Astrocyte (in vitro differentiated cells and primary cell): ENCODE measurements at places on chromosomes 6 and 20.

GRCh38 chr20:17617868-17618672 is 48.2 kb downstream of the DSTN start:
- DNase-seq = no peak

- no peak for DNase-seq
Observed at GRCh38 chr20:35947489-35947888, 6.8 kb downstream of the SCAND1 start.

- DNase-seq = no peak
Observed at GRCh38 chr6:76940191-76940590, 523.1 kb downstream of the HTR1B start.

- DNase-seq = no peak
Observed at GRCh38 chr20:55744896-55745295, 260.4 kb downstream of the CBLN4 start.

DNA sequence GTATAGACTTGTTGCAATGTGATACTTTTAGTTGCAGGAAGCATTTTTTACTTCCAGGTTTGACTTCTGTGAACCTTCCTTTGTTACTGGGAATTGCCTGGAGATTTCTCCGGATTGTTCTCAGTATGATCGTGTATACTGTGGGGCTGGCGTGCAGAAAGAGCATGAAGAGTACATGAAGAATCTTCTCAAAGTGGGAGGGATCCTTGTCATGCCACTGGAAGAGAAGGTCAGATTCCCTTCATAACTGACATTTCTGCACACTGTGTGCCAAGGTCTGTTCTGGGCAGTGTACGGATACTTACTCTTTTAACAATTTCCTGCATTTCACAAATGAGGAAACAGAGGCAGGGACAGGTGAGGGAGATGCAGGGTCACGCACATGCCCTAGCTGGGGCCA is 9.7 kb downstream of the PCMTD2 start:
- no peak for DNase-seq

GRCh38 chr20:44537993-44538392 is 16.1 kb upstream of the SERINC3 start:
- DNase-seq = no peak

GRCh38 chr6:161068321-161068741 is 76.8 kb downstream of the MAP3K4 start:
- DNase-seq = no peak

GRCh38 chr20:41837669-41838224 is 219.6 kb upstream of the CHD6 start:
- DNase-seq = no peak

- no peak for DNase-seq
Observed at GRCh38 chr20:5938456-5939029, 11.8 kb downstream of the TRMT6 start.

DNA sequence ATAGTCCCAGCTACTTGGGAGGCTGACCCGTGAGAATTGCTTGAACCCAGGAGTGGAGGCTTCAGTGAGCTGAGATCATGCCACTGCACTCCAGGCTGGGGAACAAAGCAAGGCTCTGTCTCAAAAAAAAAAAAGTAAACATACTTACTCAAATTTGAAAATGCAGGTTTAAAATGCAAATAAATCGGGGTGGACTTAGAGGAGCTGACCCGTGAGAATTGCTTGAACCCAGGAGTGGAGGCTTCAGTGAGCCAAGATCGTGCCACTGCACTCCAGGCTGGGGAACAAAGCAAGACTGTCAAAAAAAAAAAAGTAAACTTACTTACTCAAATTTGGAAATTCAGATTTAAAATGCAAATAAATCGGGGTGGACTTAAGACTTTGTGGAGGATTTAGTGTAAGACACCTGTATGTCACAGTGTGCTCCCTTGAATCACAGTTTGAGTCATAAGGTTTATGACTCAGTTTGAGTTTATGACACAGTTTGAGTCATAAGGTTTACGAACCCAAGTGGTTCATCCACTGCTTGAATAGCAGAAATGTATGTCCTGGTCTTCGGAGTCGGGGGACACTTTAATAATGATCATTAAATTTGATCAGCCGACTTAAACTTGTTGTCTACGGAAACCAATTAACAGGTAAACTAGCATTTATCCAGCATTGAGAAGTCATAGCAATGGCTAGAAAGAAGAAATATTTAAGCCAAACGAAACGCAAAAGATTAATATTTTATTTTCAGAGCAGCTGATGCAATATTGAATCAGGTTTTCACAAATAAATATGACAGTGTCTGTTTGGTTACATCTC is 6.8 kb upstream of the MRPS10 start:
- peak; percentile 90 for DNase-seq

DNA sequence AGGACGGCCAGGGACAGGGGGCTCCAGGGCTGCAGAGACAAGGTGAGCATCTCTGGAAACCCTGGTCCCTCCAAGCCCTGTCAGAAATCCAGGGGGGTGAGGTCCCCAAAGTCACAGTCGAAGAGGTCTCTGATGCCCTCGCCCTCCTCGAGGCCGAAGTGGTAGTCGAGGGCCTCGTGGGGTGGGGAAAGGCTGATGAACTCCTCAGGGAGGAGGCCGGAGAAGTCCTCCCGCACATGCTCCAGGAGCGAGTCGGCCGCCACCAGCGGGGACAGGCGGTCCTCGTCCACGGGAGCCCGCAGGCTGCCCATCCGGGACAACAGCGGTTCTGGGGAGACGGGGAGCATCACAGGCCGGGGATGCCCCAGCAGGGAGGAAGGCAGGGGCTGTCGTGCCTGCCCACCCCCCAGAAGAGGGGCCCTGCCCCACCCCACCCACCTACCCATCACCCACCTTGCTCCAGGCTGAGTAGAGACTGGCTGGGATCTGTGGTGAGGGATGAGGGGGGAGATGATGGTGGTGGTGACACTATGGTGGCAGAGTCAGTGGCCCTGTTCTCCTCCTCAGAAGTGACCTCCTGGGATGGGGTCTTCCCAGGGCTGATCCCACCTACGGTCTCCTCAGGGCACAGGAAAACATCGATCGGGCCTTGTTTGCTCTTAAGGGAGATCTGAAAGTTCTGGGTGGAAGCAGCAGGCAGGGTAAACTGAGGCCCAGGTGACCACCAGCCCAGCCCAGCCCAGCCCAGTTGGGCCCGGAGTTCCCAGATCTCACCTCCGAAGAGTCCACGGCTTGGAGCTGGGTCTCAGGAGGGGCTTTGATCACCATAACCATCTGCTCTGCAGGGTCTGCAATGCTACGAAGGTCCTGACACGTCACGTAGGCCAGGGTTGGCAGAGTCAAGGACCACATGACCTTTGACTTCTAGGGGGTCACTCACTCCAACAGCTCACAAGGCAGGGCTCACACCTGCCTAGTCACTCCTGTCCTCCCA is 2.7 kb upstream of the NECAB3 start:
- no peak for DNase-seq

DNA sequence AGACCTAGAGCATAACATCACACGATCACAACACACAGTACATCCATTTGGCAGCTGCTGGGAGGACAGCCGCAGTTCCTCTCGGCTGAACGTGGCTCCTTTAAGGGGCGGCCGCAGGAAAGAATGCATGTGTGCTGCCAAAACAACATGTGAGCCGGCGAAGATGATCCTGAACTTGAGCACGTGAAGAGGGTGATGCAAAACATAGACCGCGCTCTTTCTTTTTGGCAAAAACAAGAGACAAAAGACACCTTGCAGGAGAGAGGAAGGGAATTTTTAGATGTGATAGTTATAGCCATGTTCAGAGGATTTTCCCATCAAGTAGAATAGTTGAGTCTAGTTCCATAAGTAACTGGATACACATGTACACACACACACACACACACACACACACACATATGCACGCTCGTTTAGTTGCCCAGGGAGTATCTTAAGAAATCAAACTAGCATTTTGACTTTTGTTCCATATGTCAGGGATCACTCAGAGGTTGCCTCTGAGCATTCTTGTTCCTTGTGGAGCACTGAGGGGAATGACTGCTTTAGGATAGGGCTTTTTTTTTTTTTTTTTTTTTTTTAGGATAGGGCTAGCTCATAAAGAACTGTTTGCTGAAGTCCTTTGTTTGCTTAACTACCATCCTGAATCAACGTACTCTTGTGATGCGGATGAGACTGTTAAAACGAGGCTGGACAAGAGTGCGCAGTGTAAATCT is 21.7 kb upstream of the RANBP9 start:
- DNase-seq = peak; percentile 84

GRCh38 chr6:167130712-167131684 is 8.1 kb downstream of the CCR6 start:
- no peak for DNase-seq

GRCh38 chr20:51104960-51105920 is 82.3 kb upstream of the KCNG1 start:
- DNase-seq = no peak

DNA sequence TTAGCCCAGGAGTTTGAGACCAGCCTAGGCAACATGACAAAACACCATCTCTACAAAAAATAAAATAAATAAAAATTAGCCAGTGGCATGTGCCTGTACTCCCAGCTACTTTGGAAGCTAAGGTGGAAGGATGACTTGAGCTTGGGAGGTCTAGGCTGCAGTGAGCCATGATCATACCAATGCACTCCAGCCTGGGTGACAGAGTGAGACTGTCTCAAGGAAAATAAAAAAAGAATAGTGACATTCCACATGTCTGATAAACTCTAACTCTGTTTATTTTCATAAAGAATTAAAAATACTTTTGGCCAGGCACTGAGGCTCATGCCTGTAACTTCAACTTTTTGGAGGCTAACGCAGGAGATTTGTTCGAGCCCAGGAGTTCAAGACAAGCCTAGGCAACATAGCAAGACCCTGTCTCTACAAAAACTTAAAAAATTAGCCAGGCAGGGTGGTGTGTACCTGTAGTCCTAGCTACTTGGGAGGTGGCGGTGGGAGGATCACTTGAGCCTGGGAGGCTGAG is 115.1 kb downstream of the GJA1 start:
- DNase-seq = no peak

DNA sequence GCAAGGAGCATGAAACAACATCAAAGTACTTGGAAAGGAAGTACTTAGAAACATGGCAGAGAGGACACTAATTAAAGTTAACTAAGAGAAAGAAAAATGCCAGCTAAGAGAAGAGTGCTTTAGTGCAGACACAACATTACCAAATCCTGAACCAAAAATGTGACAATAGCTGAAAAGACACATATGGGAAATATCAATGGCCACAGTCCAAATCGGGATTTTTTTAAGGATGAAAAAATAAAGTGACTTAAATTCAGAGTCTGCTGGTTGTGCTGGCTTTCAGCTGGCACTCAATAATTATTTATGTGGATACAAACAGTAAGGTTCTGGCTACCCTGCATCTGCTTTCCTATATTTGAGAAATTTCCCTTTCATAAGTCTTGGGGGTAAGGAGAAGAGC is 12.6 kb upstream of the DST start:
- DNase-seq = no peak

GRCh38 chr20:841568-842546 is 8.3 kb downstream of the FAM110A start:
- no peak for DNase-seq

GRCh38 chr6:79630883-79631692 is at the start of gene SH3BGRL2:
Gene SH3BGRL2, plus strand, starts transcription at chr6:79631329. Its CDS starts 133 bp downstream, at chr6:79631462.
- DNase-seq = peak; percentile 55

GRCh38 chr6:36809941-36810803 is 29.1 kb downstream of the CPNE5 start:
- DNase-seq = no peak

- DNase-seq = no peak
Observed at GRCh38 chr6:6806844-6807518, 218.5 kb downstream of the LY86 start.

DNA sequence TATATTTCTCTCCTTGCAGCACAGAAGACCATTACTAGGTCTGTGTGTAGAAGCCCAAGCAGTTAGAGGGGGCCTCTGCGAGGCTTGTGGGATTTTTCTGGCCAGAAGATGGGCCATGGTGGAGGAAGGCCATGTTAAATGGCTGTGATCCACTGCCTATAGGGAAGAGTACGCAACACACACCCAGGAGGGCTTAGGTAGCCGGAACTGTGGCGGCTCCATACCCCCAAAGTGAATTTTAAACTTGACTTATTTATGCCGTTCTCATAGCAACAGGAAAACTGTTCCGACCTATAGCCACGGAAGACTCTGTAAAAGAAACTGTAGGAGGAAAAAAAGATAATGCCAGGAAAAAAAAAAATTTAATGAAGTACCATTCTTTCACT is 69.5 kb downstream of the SLX4IP start:
- DNase-seq = no peak

DNA sequence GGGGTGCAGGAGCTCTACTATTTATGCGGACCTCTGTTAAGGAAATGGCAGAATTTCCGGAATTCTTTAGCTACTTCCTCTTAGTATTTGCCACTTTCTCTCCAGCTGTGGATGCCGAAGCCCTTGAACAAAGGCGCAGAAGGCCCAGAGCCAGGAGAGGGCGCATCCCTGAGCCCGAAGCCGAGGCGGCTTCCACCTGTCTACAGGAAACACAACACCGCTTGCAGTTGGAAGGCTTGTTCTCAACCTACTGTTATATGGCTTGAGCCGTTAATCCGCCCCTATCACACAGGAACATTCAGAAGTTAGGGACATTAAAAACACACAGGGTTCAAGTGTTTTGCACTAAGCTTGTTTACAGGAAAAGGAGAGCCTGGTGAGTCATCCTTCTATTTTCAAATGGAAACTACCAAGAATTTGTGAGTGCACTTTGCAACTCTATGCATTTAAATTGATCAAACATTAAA is 417.1 kb downstream of the BCKDHB start:
- DNase-seq = no peak

DNA sequence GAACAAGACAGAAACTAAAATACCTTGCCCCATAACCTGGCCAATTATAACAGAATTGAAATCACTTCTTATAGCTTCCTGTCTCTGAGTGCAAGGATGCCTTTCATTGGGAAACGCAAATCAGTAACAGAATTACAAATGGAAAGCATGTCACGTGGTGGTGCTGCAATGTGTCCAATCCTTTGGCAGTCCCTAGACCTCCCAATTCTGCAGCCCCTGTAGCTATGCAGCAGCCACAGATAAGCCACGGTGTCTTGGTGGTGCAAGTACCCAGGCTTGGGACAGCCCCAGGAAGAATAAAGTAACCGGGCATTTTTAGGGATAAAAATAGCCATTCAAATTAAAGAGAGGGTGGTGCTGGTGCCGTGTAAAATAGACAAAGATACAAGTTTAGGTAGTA is 134.6 kb upstream of the CCN2 start:
- DNase-seq = no peak

DNA sequence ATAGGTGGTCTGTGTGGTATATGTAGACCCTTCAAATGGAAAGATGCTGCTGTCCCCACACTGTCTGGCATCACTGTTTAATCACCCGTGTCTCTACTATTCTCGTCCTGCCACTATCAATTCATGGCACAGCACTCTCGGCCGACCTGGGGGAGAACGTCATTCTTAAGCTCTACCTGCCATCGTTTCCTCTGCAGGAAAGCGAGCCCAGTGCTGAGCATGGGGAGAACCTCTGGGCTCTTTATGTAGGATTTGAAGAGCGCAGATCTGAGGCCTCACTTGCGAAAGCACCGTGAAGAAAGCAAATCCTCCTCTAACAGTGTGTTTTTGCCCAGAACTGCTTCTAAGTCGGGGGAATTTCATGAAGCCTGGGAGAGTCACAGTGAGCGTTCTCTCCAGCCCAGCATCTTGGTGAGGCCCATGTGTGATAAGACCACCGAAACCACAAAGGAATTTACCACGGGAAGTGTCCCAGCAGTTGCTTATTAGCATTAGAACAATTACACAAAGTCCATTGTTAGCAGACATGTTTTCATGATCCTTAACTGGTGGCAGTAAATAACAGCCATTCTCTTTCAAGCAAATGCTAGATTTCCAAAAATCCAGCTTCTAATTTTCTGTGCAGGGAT is 124.3 kb downstream of the SCML4 start:
- DNase-seq = no peak
